ENCODE measurements at places on chromosomes 11 and 22.

DNA sequence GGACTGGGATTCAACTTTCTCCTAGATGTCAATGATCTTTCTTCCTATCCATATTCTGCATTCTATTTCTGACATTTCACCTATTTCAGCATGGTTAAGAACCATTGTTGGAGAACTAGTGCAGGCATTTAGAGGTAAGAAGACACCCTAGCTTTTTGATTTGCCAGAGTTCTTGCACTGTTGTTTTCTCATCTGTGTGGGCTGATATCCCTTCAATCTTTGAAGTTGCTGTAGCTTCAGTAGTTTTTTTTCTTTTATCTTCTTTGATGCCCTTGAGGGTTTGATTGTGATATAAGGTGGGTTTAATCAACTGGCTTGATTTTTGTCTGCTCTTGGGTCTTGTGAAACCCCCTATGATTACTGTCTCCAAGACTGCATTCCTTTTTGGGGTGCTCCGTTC is 502.1 kb downstream of the ETS1 start:
- DNase-seq, result no peak

DNA sequence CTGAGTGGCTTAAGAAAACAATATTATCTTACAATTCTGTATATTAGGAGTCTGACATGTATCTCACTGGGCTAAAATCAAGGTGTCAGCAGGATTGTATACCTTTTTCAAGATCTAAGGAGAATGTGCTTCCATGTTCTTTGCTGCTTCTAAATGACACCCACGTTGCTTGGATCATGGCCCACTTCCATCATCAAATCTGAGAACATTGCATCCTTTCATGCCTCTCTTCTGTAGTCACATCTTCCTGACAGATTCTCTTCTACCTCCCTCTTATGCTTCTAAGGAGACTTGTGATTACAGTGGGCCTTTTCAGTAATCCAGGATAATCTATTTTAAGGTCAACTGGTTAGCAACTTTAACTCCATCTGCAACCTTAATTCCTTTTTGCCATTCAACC is 499.4 kb downstream of the FAM181B start:
- no peak for DNase-seq

- no peak for DNase-seq
Observed at GRCh38 chr11:96075532-96075959, 151.6 kb upstream of the MTMR2 start.

- DNase-seq, result no peak
Observed at GRCh38 chr11:105447936-105448702, 161.8 kb upstream of the GRIA4 start.

GRCh38 chr11:120547811-120548681 is 36.5 kb downstream of the GRIK4 start:
- DNase-seq, result peak; percentile 51

GRCh38 chr11:15825976-15826650 is 530.2 kb downstream of the SOX6 start:
- no peak for DNase-seq

DNA sequence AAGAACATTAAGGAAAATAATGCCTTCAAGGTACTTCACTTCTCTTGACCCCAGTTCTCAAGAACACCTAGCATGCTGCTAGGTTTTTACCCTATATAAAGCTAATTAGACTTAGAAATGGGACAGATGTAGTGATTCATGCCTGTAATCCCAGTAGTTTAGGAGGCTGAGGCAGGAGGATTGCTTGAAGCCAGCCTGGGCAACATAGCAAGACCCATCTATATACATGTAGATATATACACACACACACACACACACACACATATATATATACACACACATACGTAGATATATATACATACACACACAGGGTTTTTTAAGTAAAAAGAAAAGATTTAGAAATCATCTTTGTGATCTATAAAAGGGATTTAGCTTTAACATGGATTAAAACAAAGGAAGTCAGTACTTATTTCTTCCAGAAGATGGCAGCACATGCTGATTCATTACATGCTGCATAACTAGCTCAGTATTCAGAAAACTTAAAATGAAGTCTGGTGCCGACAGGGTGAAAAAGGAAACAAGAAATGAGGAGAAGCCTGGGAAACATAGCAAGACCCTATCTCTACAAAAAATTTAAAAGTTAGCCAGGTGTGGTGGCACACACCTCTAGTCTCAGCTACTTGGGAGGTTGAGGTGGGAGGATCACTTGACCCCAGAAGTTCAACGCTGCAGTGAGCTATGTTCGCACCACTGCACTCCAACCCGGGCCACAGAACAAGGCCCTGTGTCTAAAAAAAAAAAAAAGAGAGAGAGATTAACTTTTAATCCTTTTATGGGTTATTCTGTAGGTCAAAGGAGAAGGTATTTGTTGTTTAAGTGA is 28.5 kb upstream of the RBX1 start:
- peak; percentile 39 for DNase-seq

- no peak for DNase-seq
Observed at GRCh38 chr22:39712081-39712480, 141.5 kb downstream of the CACNA1I start.

DNA sequence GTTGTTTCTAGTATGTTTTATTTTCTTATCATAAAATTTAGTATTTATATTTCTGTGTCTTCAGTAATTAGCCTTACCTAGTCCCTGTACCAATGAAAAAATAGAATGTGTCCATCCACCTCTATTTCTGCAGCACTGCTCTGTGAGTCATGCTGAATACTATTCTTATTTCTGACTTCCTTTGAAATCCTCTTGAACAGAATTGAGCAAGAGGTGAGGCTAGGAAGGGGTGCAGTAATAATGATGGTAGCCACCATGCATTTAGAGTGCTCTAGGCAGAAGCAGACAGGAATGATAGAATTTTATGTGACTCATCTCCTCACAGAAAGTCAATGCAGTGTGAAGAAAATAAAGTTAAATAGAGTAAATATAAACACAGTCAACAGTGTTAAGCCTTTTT is 60.0 kb downstream of the OR10A6 start:
- DNase-seq, result no peak

DNA sequence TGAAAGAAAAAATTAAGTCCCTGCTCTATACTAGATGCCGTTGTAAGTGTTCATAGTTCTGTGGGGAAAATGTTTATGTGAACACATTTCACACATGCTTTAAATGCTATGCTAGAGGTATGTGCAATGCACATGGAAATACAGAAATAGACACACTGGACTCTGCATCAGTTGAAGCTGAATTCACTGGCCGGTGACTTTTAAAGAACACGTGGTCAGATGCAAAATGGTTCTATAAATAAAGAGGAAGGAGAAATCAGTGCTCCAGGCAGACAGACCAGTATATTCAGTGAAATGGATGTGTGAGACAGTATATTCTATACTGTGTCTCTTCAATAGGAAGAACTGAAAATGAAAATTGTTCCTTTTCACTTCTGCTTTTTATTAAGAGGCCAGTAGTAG is 29.9 kb downstream of the TRPC6 start:
- no peak for DNase-seq

GRCh38 chr11:124415356-124415923 is 9.2 kb downstream of the OR8B4 start:
- DNase-seq, result peak; percentile 45

- no peak for DNase-seq
Observed at GRCh38 chr11:100472727-100473389, 214.2 kb upstream of the ARHGAP42 start.

DNA sequence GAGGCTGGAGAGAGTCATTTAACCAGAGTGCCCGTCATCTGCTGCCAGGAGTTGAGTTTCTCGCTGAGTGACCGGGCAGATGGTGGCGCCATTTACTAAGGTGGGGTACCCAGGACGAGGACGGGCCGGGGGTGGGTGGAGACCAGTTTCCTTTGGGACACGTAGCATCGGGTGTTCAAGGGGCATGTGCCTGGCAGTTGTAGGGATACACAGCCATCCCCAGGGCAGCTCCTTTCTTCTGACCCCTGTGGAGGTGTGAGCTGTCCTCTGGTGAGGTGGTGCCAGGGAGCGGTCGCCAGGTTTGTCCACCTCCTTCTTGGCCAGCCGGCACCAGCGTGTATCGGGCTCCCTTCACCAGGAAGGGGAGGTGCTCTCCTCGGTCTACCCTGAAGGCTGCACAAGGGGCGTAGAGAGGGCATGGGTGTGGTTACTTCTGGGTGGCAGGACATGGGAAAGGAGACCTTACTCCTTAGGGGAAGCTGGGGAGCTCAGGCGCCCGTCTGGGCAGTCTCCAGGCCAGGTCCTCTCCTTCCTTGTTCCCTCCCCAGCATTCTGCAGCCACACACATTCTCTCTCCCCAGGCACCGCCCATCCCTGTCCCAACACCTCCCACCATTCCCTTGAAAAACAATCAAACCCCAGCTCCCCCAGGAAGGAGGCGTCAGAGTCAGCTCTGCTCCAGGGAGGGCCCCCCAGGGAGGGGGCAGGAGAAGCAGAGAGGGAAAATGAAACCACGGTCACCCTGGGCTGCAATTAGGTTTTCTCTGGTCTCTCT is 10.3 kb upstream of the MB start:
- peak; percentile 61 for DNase-seq
